ENCODE measurements at places on chromosomes 4 and X.

GRCh38 chrX:107818900-107819521 lies 6.7 kb upstream of the MID2 start:
- no peak for DNase-seq

DNA sequence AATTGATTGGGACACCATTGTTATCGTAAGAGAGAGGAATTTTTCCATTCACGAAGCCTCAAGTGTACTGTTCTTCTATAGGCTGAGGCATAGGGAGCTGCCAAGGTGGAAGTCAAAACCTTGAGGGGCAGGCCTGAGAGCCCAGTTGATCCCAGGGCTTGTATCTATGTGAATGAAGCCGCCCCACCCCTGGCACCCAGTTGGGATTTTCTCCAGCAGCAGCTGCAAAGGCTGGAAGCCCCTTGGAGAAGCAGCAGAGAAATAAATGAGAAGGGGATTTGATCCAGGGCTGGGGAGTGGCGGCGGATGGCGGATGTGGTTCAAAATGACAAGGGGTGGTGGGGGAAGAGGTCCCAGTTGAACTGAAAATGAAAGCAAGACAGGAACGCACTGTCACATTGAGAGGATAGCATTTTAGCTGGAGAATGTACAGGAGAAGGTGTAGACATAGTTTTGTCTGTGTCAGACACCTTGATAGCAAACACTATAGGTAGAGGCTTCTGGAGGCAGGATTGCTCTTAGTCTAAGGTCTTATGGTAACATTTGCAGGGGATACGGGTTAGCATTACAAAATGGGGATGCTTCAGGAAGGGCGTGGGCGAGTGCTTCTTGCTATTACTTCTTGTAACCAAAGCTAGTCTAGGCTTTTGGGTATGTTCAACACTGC lies 32.6 kb downstream of the DOCK11 start:
- no peak for DNase-seq

- no peak for DNase-seq
Observed at GRCh38 chrX:8413279-8413678, 51.4 kb upstream of the VCX3B start.

DNA sequence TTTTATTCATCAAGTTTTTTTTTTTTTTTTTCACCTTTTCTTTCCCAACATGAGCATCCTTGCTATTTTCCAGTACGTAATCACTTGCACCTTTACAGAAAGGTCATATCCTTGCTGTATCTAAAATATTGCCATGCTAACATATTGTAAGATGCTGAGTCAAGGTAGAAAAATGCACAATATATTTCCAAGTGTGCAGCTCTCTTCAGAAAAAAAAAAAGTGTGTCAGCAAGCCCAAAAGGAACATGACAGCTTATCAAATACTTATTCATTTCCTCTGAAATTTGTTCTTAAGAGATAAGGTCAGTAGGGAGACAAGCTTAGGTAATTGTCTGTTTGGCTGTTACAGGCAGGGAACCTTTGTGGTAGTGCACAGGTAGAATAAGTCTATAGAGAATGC lies 27.0 kb downstream of the SH2D1A start:
- no peak for DNase-seq

- no peak for DNase-seq
Observed at GRCh38 chr4:81960961-81961360, 412.8 kb downstream of the HNRNPD start.

DNA sequence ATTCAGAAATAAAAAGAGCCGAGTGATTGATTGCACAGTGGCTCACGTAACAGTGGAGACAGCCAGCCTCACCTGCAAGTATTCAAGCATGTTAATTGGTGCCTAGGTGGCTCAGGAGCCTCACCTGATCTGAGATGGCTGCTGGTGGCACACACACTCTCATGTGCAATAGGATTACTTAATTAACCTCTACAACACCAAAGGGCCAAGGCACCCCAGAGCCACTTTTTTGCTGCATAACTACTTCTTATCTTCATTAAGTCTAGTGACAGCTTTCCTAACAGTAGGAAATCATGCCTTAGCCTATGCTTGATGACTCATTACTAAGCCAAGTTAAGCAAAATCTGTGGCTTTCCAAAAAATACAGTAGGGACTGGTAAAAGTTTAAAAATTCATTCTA lies 117.3 kb upstream of the NOCT start:
- DNase-seq: no peak

GRCh38 chr4:27685091-27685490 lies 824.5 kb downstream of the STIM2 start:
- DNase-seq: no peak
